ENCODE measurements at places on chromosomes 6 and 20.

GRCh38 chr20:38569747-38570525 is 11.1 kb upstream of the ADIG start:
- DNase-seq: no peak

DNA sequence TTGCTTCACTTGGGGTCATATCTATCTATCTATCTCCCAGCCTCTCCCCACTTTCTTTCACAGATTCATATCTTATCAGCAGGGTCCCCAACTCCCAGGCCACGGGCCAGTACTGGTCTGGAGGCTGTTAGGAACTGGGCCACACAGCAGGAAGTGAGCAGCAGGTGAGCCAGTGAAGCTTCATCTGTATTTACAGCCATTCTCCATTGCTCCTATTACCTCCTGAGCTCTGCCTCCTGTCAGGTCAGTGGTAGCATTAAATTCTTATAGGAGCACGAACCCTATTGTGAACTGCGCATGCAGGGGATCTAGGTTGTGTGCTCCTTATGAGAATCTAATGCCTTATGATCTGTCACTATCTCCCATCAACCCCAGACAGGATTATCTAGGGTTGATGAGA is 14.8 kb upstream of the TAB2 start:
- no peak for DNase-seq

GRCh38 chr6:37569743-37570481 is 70.2 kb upstream of the CCDC167 start:
- no peak for DNase-seq

- DNase-seq: no peak
Measured at GRCh38 chr20:59777331-59777725, 156.1 kb downstream of the SYCP2 start.

DNA sequence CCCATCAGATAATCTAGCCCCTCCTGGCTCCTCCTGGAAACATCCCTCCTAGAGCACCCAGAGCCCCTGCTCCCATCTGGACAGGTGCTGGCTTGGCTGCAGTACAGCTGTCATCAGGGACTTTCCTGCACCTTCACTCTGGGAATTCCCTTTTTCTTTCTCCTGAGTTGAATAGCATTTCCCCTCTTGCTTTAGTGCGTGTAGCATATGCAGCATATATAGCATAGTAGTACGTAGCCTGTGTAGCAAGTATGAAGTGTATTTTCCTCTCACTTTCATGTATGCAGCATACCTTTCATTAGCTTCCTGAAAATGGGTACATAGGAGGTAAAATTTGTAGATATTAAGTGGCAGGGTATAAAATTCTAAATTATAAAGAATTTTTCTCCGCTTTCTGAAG is 352.9 kb downstream of the ESR1 start:
- DNase-seq: no peak

GRCh38 chr6:34084591-34085290 is 61.1 kb downstream of the GRM4 start:
- DNase-seq: no peak

- DNase-seq: no peak
Measured at GRCh38 chr20:8365634-8366033, 233.6 kb downstream of the PLCB1 start.

GRCh38 chr6:160973311-160974250 is 18.0 kb upstream of the MAP3K4 start:
- no peak for DNase-seq

DNA sequence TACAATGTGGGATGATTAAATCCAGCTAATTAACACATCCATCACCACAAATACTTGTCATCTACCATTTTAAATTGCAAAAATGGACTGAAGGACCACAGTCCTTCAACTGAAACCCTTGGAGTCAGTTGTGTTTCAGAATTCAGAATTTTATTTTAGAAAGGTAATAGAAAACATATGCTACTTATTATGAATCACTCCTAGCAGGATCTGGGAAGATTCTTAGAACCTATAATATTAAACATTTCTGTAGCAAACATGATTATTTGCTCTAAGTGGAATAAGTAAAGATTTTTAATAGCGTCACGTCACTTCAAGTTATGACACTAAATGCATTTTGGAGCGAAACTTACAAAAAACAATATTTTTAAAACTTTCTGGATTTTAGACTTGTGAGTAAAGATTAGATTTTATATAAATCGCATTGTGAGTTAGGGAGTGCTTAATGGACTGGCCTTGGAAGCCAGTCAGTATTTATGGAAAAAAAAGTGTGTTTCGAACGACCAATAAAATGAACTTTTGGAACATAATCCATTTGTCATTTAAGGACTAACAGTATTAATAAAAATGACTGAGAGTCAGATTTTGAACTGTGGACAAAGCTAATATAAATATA is 71.8 kb upstream of the PHACTR2 start:
- no peak for DNase-seq

GRCh38 chr6:128505603-128506002 is 14.8 kb downstream of the PTPRK start:
- no peak for DNase-seq

DNA sequence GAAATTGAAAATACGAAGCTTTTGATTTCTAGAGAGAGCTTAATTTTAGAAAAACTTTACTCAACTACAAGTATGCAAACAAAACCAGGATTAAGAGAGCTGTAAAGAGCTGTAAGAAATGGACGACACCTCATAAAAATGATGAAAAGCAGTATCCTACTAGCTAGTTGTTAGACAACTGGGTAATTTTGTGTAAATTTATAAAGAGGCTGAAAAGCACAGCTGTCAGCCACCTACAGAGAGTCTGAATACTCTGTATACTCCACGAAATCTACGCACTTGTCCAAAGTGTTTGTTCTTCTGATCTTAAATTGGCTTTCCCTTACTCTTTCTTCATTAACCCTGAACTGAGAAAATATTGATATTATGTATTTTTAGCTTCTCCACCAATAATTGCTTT is 808.4 kb upstream of the EPHA7 start:
- no peak for DNase-seq

GRCh38 chr6:16824845-16825685 is 63.8 kb upstream of the ATXN1 start:
- DNase-seq: peak; percentile 53

- no peak for DNase-seq
Measured at GRCh38 chr6:56343295-56343694, 95.9 kb upstream of the COL21A1 start.

DNA sequence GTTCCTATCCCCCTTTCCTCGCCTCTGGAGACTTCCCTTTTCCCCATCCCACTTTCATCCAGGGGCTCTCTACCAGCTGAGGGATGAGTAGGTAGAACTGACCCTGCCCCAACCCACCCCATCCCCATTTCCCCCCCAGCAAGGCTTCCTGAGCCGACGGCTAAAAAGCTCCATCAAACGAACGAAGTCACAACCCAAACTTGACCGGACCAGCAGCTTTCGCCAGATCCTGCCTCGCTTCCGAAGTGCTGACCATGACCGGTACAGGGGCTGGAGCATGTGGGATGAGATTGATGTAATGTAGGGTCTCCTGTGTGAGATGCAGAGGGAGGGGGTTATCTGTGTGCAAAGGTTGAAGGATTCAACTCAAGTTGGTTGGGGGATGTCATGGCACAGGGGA is 12.7 kb downstream of the SYNGAP1 start:
- DNase-seq: no peak

DNA sequence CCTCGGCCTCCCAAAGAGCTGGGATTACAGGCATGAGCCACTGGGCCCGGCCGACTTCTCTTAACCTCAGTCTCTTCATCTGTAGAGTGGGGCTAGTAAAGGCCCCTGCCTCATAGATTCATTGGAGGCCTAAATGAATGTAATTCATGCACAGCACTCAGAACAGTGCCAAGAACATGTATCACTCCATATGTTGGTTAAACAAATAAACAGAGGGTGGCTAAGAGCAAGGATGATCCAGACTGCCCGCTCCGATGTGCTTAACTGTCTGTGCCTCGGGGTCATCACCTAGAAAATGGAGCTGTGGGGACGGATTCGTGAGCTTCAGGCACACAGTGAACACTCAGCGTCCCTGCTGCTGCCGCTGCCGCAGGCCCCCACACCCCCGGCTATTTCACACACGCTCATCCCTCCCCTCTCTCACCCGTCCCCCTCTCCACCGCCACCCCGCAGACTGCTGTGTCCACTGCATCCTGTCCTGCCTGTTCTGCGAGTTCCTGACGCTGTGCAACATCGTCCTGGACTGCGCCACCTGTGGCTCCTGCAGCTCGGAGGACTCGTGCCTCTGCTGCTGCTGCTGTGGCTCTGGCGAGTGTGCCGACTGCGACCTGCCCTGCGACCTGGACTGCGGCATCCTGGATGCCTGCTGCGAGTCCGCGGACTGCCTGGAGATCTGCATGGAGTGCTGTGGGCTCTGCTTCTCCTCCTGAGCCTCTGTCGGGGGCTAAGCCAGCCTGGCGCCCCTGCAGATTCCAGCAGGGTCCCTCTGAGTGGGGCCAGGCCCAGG is 14.8 kb downstream of the MDFI start:
- no peak for DNase-seq

- DNase-seq: no peak
Measured at GRCh38 chr6:56840467-56841380, 114.2 kb upstream of the BEND6 start.

DNA sequence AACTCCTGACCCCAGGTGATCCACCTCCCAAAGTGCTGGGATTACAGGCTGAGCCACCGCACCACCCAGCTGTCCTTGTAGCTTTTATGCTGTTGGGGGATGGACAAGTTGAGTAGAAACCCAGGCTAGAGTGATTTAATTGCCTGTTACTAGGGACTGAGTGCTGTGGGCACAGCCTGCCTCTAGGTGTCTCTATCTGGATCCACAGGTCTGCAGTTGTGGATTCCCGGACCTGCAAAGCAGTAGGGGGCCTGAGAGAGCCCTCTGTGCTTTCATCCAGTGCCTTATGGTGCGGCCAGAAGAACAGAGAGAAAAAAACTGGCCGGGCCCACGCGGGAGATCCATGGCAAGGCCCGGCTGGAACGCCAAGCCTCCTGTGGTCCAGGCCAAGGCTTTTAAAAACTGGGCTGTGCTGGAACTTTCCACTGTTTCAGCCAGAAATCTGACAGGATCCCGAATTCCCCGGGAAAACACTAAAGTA is 5.2 kb downstream of the SIRPA start:
- no peak for DNase-seq

DNA sequence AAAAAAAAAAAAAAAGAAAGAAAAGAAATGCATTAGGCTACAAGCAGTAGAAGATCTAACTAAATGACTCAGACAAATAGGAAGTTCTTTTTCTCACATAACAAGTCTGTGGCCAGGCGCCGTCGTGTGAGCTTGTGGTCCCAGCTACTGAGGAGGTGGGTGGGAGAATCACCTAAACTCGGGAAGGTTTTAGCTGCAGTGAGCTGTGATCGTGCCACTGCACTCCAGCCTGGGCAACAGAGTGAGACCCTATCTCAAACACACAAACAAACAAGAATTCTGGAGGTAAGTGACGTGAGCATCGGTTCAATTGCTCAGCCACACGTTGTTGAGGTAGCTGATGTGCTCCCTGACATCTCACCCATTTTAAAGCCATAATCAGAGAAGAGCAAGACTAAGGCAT is 37.9 kb upstream of the SLC23A2 start:
- DNase-seq: no peak

DNA sequence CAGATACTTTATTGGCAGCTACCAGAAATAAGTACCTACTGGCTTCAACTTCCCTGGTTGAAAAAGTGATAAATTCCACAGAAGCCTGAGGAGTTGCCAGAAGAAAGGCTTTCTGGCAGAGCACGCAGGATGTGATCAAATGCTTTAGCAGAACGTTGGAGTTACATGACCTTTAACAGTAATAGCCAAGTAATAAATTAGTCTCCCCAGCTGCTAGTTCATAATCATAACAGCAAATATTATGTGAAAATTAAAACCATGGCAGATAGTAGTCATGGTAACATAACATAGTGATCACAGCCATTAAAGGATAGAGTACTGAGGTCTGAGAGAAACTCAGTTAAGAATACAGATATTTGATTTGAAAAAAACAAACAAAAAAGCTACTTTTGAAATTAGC is 567.7 kb downstream of the ADGRB3 start:
- DNase-seq: no peak

GRCh38 chr6:45084257-45084656 is 243.9 kb upstream of the RUNX2 start:
- no peak for DNase-seq

DNA sequence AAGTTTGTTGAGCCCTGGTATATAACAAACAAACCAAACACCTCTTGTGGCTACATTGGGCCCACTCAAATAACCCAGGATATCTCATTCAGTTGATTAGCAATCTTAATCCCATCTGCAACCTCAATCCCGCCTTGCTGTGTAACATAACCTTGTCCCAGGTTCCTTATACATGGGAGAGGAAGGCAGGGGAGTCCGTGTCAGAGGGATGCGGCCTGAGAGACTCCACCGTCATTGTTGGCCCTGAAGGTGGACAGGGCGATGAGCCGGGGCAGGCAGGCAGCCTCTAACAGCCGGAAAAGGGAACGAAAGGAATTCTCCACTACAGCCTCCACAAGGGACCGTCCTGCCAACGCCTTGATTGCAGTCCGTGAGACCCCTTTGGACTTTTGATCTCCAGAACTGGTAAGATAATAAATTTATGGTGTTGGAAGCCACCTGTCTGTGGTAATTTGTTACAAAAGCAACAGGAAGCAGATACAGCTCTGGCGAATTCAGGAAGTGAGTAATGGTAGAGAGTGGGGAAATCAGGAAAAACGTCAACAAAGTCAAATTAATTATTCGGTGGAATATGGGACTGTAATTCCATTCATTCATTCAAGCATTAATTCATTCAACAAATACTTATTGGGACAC is 124.5 kb upstream of the SALL4 start:
- no peak for DNase-seq

DNA sequence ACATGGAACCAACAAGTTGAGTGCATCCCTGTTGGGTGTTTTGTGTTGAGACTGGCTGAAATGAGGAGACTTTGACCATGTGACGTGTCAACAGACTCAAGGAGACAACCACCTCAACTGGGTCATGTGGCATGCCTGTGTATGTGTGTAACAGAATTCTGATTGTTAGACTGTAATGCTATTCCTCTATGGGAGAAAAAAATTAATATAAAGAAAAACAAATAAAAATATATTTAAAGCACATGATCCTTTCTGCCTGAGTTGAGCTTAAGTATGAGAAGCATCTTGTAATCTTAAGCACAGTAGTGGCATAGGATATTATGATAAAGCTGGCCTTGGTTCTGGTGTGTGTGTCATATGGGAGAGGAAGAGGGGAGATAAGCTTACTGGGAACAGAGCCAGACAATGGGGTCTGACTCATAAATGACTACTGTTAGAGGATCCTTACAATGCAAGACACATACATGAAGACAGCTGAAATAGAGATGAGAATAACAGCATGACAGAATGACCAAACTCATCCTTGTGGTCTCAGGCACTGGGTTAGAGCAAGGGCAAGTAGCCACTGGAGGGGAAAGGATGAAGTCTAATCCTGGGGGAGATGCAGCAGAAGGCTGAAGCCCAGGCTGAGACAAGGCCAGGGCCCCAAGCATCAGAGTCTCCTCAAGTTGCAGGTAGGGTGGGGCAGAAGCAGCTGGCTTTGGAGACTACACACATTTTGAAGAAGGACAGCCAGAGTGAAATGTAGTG is 9.2 kb downstream of the TP53INP2 start:
- DNase-seq: peak; percentile 94

All from bone marrow (tissue), 2 donors.